ENCODE measurements at places on chromosomes 12 and 14.

- DNase-seq, result peak; percentile 7
Observed at GRCh38 chr14:47040550-47040949, 389.0 kb upstream of the RPL10L start.

DNA sequence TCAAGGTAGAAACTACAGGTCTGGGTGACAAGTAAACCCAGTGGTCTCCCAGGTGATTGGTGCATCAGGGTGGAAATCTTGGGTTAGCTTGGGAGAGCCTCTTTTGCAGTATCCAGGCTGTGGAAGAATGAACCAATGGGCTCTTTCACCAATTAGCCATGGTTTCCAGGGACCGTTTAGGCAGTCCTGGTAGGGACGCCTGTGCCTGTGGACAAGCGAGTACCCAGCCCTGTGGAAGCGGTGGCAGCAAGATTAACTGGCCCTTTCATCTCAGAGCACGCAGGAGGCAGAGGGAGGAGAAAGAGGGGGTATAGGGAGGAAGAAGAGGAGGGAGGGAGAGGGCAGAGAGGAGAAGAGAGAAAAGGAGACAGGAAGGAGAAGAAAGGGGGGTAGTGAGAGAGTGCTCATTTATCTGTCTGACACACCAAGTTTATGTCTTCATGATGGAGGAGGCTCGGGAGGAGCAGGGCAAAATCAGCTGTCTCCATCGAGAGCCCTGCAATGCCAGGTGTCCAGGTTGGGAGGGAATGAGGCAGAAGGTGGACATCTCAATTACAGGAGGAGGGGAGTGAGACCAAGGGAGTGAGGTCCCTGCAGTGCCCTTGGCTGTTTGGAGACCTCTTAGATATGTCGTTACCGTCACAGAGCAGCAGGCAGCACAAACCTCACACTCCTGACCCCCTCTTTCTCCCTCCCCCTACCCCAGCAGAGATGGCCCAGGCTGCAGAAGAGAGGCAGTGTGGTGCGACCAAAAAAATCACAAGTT, 4.6 kb upstream of the ZDHHC22 start:
- DNase-seq, result no peak

- DNase-seq, result no peak
Observed at GRCh38 chr14:96660667-96661066, 136.5 kb upstream of the VRK1 start.

- no peak for DNase-seq
Observed at GRCh38 chr14:61300754-61301153, 19.6 kb upstream of the TMEM30B start.

DNA sequence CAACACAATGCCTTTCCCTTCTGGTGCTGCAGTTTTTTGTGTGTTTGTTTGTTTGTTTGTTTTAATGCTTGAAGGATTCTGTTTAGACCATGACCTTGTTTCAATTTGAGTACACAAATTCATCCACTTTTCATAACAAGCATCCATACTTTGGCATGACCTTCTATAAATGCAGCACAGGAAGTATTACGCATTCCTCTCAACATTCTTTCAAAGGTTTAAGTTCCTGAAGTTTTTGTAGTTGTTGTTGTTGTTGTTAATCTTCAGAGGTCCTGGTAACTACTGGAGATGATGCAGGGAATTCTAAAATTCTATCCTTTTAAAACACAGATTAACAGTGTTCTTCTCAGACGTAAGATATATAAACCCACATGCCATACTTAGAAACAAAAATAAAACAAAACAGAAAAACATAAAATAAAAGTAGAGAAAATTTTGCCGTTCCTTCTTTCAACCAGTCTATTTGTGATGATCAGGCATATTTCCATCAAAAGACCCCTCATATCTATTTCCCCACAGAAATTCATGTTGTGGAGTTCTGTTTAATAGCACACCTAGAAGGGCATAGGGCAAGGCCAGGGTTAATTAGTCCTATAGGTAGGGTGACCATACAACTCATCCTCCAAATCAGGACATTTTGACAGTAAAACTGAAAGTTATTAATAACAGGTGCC, 529.9 kb downstream of the NOVA1 start:
- DNase-seq, result no peak

- no peak for DNase-seq
Observed at GRCh38 chr14:100439781-100440180, 116.6 kb downstream of the SLC25A47 start.

All from NCI-H1092 (cell line).